ENCODE measurements at places on chromosomes 6 and 20. TPM values are rescaled to one million over a fixed set of nuclear protein-coding genes. Genes with fewer than 3 reads are reported as not detected.

The KHDRBS2 gene
- polyA plus RNA-seq: 0.43 TPM

- DNase-seq: no peak
Measured at GRCh38 chr6:53811082-53811481, 16.3 kb downstream of the LRRC1 start.

- no peak for DNase-seq
Measured at GRCh38 chr6:161684731-161685475, 411.0 kb upstream of the AGPAT4 start.

DNA sequence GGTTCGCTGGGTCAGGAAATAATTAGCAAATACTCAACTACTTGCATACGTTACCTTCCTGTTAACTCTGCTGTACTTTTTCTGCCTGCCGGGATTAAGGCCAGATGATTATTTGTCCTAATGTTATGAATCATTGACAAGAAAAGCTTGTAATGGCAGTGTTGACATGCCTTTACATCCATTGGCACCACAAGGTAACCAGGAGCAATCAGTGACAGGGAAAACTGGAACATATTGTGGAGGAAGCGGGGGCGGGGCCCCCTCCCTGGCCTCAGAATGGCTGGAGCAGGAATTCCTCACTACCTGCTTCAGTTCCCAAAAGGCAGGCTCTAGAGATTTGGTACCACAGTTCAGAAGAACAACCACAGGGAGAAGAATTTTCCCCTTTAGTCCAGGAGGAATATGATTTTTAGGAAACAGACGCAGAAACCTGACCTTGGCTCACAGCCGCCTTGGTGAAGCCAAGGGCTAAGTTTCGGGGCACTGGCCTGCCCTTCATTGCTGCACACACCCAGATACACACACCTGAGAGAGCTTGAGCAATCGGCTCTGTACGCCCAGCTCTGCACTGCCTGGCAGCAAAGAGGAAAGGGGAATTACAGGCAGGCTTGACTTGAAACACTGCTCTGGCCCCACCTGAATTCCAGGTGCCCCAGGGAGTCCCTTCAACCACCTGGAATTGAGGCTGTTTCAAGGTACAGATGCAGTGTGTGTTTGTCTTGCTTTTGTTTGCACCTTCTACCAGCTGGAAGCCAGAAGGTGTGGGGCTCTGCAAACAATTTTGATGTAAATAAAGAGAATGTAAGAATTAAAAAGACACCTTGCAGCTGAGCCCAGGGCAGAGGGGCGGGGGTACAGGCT, 89.8 kb downstream of the MYB start:
- no peak for DNase-seq

- peak; percentile 14 for DNase-seq
Measured at GRCh38 chr20:35837577-35838195, 65.9 kb downstream of the PHF20 start.

The NRN1 gene
- polyA plus RNA-seq: 42.3 TPM

- no peak for DNase-seq
Measured at GRCh38 chr6:16950825-16951495, 150.9 kb upstream of the STMND1 start.

- no peak for DNase-seq
Measured at GRCh38 chr20:20019123-20019522, 2.0 kb downstream of the NAA20 start.

GRCh38 chr20:56428881-56429280, 16.8 kb downstream of the CASS4 start:
- no peak for DNase-seq

The CLIC5 gene
- polyA plus RNA-seq: 16.2 TPM

DNA sequence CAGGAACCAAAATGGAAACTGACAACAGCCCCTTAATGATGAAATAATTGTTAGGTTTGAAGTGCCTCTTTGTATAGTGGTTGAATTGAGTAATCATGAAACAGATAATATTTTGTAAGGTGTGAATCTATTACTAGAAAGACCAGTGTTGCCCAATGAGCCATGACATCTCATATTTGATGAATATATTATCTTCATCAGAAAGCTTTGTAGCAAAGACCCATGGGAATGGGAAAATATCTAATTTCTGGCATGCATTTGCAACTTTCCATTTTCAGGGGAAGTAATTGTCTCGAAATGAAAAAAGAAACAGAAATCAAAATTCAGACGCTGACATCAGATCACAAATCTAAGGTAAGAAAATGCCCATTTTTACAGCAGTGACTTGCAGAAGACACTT, 57.3 kb upstream of the LAMP5 start:
- no peak for DNase-seq

DNA sequence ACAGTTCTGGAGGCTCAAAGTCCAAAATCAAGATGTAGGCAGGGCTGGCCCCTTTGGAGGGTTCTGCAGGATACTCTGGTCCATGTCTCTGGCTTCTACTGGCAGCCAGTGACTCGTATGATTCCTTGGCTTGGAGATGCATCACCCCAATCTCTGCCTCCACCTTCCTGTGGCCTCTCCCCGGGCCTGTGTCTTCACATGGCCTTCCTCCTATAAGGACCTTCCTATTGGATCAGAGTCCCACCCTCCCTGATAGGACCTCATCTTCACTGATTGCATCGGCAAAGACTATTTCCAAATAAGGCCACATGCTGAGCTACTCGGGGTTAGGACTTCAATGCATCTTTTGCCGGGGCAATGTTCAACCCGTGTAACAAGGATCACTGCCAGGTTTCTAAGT, 509.0 kb downstream of the CD83 start:
- DNase-seq: no peak

GRCh38 chr20:61748376-61748775, 317.3 kb downstream of the TAF4 start:
- DNase-seq: no peak

The DLL1 gene
- 18.8 TPM for polyA plus RNA-seq

GRCh38 chr6:13454286-13455221, 32.8 kb downstream of the GFOD1 start:
- DNase-seq: peak; percentile 50

The ATXN1 gene
- polyA plus RNA-seq: 14.1 TPM

GRCh38 chr6:139973669-139974344, 599.4 kb upstream of the CITED2 start:
- peak; percentile 68 for DNase-seq

GRCh38 chr6:32164295-32164694, at the start of gene EGFL8:
EGFL8 (plus strand) TSS chr6:32164595; CDS start chr6:32166166, 1,571 bp downstream.
- DNase-seq: no peak

The TAAR1 gene
- polyA plus RNA-seq: not detected

DNA sequence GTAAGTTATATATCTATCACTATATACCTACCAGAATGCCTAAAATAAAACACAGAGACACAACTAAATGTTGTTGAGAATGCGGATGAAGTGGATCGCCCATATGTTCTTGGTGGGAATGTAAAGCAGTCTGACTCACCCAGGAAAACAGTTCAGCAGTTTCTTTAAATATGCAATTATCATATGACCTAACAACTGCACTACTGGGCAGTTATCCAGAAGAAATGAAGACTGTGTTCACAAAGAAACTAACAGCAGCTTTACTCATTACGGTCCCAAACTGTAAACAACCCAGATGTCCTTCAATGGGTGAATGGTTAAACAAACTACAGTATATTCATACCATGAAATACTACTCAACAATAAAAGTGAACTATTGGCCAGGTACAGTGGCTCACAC, 14.3 kb upstream of the ZC3H12D start:
- DNase-seq: peak; percentile 88

DNA sequence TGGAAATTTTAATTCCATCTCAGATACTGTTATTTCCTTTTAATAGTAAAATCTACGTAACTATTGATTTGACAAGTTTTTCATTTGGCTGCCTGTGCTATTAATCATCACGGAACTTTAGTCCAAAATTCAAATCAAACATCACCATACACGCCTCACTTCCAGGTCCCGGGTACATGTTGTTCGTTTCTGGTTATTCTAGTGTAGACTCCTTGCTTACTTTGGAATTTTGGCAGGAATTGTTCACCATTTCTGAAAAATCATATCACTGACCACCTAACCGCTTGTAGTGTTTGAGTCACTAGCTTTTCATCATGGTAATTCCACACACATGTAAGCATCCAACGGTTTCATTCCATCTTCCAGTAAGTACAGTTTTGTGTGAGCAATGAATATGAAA, 98.0 kb upstream of the NHSL1 start:
- no peak for DNase-seq

The POFUT1 gene
- polyA plus RNA-seq: 34.3 TPM

DNA sequence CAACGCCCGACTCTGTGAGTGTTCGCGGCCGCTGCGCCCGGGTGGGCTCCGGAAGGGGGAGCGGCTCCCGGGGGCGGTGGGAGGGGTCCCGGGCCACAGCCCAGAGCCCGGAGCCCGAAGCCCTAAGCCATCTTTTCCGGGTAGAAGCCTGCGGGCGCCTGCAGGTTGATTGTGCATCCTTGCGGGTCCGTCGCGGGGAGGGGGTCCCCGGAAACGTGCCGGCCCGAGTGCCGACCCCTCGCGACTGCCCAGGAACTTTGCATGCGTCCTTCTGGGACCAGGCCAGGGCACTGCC, 413 bp downstream of the PTPRA start:
- DNase-seq: peak; percentile 68

The DNPH1 gene
- polyA plus RNA-seq: 25.1 TPM

The BHLHE23 gene
- polyA plus RNA-seq: not detected

GRCh38 chr6:9208966-9209365, 773.6 kb upstream of the SLC35B3 start:
- DNase-seq: no peak

- DNase-seq: no peak
Measured at GRCh38 chr6:158638324-158638854, 6.2 kb downstream of the DYNLT1 start.

GRCh38 chr6:27591699-27592480, 119.0 kb upstream of the ZNF184 start:
- no peak for DNase-seq

DNA sequence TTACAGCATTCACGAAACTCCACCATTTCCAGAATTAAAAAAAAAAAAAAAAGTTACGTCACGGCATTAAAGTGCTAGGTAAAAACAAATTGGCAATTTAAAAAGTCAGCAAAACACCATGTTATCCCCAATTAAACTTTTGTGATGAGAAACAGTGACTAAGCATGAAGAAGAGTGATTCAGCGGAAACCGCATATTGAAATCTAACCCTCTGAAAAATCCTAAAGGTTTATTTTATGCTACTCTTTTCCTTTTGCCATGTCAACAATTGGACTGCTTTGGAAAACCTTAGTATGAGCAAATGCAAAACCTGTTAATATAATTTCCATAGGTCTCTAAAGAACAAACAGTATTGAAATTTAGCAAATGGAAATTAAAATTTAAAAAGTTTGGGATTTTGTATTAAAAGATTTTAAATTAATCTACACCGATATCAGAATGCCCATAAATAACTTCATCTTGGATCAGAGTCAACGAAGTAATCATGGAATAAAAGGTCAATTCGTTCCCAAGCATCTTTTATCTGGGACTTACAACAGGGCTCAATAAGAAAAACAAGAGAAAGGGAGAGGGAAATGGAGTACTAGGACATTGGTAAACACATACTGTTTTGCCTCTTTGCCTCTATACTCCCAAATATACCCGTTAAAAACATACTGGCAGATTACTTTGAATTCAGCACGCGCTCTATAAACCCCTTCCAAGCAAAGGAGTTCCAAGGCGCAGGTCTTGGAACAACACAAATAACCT, 1.1 kb downstream of the FBXO30 start:
- DNase-seq: peak; percentile 49

The KIFC1 gene
- 16.1 TPM for polyA plus RNA-seq

DNA sequence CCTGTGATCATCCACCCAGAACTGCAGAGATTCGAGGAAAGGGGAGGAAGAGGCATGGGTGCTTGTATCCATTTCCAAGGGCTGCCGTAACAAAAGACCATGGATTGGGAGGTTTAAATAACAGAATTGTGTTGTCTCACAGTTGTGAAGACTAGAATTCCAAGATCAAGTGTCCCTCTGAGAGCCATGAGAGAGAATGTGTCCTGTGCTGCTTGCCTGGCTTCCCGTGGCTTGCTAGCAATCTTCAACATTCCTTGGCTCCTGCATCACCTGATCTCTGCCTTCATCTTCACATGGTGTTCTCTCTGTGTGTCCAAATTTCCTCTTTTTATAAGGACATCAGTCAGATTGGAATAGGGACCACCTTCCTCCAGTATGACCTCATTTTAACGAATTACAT, 69.8 kb downstream of the CDC40 start:
- DNase-seq: no peak

DNA sequence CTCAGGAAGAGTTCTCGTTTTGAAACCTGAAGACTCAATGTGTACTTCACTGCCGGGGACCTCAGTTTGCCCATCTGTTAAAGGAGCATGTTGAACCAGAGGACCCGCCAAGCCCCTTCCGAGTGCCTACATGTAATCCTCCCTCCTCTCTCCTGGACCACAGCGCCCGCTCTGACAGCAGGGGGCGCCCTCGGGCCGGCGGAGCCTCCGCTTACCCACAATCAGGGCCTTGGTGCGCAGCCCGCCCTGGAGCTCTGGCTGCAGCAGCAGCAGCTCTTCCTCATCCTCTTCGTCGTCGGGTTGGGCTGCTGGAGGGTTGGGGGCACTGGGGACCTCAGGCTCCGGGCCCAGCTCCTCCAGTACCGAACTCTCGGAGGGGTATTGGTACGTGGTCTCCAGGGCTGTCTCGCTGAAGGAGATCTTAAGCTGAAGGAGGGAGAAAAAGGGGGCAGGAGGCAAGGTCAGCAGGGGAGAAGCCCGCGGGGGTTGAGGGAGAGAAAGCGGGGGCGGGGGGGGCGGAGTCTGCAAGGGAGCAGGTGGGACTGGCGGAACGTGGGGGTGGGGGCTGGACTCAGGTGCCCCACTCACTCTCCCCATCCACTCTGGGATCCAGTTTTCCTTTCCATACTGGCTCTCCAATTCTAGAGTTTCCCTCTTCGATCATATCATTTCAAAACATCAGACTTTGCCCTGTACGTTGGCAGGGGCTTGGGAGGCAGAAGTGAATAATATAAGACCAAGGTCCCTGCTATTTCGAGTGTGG, 6.3 kb upstream of the DHX16 start:
- peak; percentile 92 for DNase-seq

The UBD gene
- polyA plus RNA-seq: 1.1 TPM

GRCh38 chr20:51624157-51624731, 81.7 kb upstream of the NFATC2 start:
- DNase-seq: peak; percentile 38
